Mesenteric fat pad (tissue), 1 donor: ENCODE measurements at places on chromosomes 6 and 20. TPM values are rescaled to one million over a fixed set of nuclear protein-coding genes. Genes with fewer than 3 reads are reported as not detected.

- no peak for DNase-seq
Observed at GRCh38 chr6:136307351-136307750, 17.7 kb upstream of the BCLAF1 start.

GRCh38 chr20:34334654-34335407 is 28.2 kb upstream of the ITCH start:
- no peak for DNase-seq

The RAET1L gene
- not detected for total RNA-seq

DNA sequence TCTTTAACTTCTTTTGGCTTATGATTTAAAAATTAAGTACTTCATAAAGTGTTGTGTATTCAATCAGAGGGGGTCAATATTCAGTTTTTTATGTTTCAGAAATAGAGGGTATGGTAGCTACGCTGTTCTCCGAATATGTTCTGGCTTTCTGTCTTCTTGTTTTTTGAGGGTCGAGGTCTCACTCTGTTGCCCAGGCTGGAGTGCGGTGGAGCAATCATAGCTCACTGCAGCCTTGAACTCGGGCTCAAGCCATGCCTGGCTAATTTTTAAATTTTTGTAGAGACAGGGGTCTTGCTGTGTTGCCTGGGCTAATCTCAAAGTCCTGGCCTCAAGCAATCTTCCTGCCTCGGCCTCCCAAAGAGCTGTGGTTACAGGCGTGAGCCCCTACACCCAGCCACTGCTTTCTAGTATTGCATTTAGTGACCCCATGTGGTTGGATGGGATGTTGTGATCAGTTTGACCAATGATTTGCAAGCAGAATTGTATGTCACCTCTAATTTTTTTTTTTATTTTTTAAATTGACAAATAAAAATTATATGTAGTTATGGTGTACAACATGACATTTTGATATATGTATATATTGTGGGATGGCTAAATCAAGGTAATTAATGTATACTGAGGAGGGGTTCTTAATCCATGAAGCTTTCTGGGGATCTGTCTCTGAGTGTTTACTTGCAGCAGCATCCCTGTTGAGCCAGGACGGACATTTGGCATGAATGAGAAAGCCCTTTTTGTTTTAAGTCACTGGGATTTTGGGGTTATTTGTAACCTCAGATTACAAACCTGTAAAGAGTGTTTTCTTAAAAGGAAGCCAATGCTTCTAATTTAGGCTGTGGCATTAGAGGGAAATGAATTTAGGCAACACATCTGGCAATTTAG is 38.5 kb upstream of the DEK start:
- no peak for DNase-seq

DNA sequence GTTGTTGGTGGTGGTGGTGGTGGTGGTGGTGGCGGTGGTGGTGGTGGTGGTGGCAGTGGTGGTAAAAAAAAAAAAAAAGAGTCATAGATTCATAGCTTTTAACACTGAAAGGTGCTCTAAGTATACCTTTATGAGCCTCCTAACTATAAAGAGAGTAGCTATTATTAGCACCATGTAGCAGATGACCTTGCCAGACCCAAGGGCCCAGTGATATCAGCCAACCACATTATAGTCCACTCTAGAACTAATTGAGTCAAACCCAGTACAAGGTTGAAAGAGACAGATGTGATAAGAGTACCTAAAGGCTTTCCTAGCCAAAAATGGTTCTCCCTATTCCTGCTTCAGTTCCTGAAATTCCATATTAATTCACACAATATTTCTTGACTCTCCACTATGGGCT is 245.3 kb downstream of the HACE1 start:
- DNase-seq, result no peak

The CST4 gene
- not detected for total RNA-seq

The CTAGE9 gene
- not detected for total RNA-seq

- DNase-seq, result no peak
Observed at GRCh38 chr6:166655251-166655650, 28.2 kb upstream of the RPS6KA2 start.

The RHAG gene
- total RNA-seq, result not detected

DNA sequence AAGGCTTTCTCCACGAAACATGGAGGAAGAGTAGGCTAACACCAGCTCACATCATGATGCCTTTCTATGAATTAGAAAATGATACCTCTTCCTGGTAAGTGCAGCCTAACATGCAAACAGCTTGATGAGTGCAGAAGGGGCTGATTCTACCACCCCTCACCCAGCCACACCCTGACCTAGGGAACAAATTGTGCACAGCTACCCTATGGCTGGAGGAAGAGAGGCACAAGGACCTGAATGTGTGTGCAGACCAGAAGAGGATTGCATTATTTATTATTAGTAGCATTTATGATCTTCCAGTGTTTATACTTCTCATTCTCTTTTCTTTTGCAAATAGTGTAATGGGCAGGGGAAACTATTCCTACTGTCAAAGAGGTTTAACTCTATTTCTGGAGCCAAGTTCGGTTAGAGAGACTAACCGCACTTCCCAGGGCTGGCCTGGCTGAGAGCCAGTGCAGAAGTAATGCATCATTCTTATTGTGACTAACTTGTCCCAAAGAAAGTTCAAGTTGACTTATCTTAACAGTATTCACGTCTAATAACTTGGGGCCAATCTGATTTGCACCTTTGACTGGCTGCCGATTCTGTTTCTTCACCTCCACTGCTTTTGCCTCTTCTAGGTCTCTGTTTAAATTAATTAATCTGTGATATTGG is 237.5 kb downstream of the CD83 start:
- no peak for DNase-seq

- DNase-seq, result no peak
Observed at GRCh38 chr6:15793826-15794225, 131.0 kb upstream of the DTNBP1 start.

DNA sequence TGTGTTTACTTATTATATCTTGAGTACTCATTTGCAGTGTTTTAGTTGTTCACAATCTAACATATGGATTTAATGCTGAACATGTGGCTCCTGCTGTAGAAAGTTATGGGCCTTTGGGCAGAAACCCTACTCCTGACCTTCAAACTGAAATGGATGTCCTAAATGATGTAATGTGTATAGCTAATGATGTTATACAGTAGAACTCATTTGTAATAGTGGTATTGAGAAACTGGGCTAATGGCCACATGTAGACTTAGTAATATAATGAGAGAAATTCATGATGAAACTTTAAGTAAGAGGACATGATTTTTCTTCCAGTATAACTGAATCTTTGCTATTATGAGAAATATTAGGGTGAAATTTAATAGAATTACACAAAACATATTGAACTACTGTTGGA is 121.3 kb upstream of the PTPRK start:
- DNase-seq, result no peak

The SRMS gene
- not detected for total RNA-seq

The PGC gene
- not detected for total RNA-seq

GRCh38 chr6:7431674-7432390 is 42.2 kb downstream of the RIOK1 start:
- DNase-seq, result no peak

- DNase-seq, result no peak
Observed at GRCh38 chr6:167020206-167020605, 21.0 kb downstream of the CEP43 start.

- no peak for DNase-seq
Observed at GRCh38 chr6:68139130-68139529, 496.0 kb upstream of the ADGRB3 start.

DNA sequence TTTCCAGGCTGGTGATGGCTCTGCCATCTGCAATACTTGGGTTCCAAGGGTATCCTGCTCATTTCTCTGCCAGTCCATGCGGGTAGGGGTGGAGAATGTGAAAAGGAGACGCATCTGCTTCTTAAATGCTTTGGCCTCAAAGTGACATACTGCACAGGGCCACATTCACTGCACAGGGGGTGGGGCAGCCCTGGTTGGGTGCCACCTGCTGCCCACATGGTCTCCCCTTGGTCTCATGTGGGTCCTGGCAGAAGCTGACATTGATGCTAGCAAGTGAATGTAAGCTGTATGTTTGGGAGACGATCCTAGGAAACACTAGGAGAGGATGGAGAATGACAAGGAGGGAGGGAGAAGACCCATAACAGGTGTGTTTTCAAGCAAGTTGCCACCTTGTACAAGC is 140.9 kb downstream of the EDN3 start:
- peak; percentile 57 for DNase-seq

DNA sequence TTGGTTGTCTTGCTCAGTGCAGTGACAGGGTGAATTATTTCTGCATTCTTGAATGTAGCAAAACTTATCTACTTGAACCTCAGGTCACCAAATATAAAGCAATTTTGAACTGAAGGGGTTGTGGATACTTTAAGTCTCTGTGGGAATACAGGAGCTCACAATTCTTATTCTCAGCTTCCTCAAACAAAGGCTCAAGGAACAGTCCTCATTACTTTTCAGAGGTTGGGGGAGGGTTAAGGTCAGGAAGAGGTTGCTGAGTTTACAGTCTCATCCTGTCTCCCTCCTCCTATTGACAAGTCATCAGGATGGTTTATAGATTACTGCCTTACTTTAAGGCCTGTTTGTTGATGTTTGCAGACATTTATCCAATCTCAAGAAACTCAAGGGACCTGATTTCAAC is 143.6 kb upstream of the SPACA1 start:
- no peak for DNase-seq

DNA sequence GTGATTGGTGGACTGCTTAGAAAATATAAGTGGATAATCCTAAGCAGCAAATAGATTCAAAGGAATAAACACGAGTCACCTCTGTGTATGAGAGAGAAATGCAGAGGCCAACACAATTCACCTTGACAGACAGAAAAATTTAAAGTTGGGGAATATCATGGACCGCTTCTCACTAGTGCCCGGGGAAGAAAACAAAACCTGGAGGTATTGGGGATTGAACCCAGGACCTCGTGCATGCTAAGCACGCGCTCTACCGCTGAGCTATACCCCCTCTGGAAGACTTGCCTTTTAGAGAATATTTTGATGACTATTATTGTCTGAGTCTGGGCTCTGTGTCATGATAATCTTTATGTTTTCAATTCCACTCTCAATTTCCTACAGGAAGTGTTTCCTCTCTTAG is 111.9 kb downstream of the TRIM27 start:
- DNase-seq, result no peak

DNA sequence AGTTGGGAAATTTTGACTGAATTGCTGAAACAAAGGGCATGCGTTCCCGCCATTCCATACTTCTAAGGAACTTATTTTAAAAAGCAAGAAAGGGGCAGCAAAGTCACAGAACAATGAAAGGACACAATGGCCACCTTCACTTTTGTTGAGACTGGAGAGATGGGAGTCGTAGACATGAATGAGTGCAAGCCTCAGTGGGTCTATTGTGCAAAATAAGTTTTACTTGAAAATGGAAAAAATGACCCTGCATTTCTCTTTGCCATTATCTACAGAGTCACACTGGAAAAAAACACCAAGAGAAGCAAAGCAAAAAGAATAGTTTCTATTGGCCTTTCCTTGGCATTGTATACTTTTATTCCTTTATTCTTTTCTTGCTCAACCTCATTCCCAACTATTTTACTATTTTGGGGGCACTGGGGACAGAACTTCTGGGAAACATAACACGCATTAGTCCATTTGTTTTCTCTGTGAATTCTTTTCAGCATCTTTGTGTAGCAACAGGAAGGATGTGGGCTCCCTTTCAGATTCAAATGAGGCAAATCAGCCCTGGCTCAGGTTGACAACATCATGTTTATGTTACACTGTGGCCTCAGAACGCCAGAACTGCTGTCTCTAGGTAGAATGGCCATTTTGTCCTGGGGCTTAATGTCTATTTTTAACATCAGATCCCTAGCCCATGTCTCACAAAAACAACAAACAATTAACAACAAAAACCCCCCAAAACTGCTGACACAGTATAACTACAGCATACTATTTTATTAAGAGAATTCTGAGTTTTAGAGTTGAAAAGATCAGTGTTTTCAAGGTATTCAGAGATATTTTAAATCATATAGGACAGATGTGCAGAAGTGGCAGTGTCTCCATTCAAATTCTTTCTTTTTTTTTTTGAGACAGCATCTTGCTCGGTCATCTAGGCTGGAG is 122.2 kb downstream of the FYN start:
- DNase-seq, result no peak
